ENCODE measurements at places on chromosomes 4 and X. TPM values are rescaled to one million over a fixed set of nuclear protein-coding genes. Genes with fewer than 3 reads are reported as not detected.

The ADH7 gene
- not detected for total RNA-seq

The CDKL2 gene
- 0.55 TPM for total RNA-seq

The SLITRK4 gene
- total RNA-seq, result 2.3 TPM

GRCh38 chrX:39814391-39814790 is 283.4 kb downstream of the BCOR start:
- DNase-seq, result peak; percentile 38

- no peak for DNase-seq
Measured at GRCh38 chr4:54726907-54727306, 69.2 kb downstream of the KIT start.

DNA sequence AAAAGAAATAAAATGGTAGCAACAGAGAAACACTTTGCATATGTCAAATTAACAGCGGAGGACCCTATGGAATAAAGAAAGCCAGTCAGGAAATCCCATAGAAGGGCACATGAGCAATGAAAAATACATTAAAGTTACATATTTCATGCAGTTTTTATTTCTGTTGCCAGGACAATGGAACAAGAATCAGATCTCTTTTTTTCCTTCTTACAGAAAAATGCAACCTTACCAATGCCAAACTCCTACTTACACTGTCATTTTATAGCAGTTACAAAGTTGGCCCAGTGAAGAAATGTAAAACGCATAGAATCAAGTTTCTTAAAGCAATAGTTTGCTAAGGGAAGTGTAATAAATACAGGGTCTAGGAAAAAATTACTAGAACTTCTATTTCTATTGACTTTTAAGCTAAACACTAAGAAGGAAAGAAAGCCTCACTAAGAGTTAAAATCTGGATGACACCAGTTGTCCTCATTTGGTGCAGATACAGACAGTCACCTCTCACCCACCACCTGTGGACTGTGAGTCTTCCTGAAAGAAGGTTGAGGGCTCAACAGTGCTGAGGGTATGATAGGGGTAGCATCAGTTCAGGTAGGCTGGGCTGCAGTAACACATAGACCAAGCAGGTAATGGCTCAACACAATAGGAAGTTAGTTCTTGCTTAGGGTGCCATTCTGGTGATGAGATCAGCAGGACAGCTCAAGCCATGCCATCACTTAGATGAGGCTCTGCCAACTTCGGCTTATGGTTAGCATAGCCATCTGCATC is 224.6 kb downstream of the ANAPC10 start:
- DNase-seq, result no peak

DNA sequence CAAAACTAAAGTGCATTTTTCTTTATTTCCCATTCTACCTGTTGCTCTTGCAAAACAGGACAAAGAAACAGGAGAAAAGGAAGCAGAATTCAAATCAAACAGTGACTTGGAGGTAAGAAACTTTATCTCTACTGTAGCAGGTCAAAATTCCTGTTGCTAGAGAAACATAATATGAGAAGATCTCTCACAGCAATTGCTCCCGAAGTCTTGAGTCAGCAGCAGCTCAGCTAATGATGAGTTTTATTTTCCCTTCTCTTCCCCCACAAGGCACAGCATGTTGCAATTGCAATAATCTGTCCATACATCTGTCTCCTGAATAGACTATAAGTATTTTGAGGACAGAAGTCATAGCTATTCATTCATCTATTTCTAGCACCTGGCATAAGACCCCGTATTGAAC is 112.7 kb downstream of the CLNK start:
- no peak for DNase-seq

DNA sequence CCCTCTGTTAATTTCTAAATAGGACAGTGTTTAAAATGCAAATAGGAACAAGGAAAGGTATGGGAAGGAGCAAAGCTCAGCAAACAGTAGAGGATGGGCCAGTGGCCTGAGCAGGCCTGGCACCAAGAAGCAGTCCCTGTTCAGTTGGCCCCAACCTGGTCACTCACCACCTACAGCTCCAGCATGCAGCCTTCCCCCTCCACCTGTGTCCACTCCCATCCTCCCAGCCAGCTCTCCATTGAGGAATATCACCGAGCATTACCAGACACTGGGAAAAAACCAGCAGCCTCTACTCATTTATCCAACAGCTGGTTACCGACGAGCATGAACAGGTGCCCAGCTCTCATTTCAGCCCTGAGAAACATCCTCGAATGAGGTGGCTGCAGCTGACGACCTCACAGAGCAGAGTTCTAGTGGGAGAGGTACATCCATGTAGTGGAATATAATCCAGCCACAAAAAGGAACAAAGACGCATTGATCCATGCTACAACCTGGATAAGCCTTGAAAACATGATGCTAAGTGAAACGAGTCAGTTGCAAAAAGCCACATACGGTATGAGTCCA is 25.6 kb downstream of the CD99L2 start:
- DNase-seq, result no peak

GRCh38 chr4:27789773-27790172 is 929.1 kb downstream of the STIM2 start:
- DNase-seq, result peak; percentile 75
